ENCODE measurements at places on chromosomes 2 and 18. TPM values are rescaled to one million over a fixed set of nuclear protein-coding genes. Genes with fewer than 3 reads are reported as not detected.

GRCh38 chr2:159891917-159892730 is 94.1 kb upstream of the CD302 start:
- peak; percentile 36 for DNase-seq

Gene ADGRF3
- 0.18 TPM for total RNA-seq

- DNase-seq = no peak
Observed at GRCh38 chr2:170714381-170715061, 616 bp upstream of the SP5 start.

Gene TMEM200C
- total RNA-seq = 0.07 TPM

DNA sequence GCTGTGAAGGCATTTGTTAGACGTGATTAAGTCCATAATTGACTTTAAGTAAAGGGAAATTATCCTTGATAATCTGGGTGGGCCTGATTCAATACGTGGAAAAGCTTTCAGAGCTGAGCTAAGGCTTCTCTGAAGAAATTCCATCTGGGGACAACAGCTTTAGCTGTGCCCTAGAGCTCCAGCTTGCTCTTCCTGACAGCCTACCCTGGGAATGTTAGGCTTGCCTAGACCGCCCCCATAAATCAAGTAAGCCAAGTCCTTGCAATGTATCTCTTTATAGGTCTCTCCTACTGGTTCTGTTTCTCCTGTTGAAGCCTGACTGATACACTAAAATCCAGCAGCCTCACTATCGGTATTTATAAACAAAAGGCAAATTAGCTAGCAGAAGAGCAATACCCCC is 160.0 kb downstream of the STK39 start:
- DNase-seq = no peak

DNA sequence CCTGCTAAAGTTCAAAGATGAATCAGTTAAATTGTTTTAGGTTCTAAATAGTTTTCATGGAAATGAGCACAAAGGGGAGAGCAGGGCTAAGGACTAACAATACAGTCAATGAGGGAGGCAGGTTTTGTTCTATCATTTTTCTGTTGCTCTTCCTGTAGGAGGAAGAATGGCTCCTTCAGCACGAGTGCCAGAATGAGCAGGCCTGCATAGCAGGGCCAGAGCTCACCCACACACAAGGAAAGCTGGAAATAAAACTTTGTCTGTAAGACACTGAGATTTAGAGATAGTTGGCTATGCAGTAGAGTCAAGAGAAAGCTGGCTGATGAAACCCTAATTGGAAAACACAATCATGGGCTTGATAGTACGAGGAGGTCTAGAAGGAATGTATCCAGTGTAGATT is 313.3 kb downstream of the MBD2 start:
- DNase-seq = no peak
